Activated effector memory CD4-positive, alpha-beta T cell treated with Interleukin-2 at 50 U/mL for 16 hours (primary cell): ENCODE measurements at places on chromosomes 4 and X.

DNA sequence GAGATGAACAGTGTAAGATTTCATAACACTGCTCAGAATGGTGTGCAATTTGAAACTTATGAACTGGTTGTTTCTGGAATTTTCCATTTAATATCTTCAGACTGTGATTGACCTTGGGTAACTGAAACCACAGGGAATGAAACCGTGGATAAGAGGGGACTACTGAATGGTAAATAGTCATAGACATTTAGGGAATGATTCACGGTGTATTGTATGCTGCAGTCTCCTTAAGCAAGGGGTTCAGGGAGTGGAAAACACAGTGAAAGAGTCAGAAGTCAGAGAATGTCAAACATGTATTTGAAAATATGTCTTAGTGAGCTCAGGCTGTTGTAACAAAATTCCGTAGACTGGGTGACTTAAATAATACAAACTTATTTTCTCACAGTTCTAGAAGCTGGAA, 398.2 kb upstream of the DIPK2B start:
- no peak for DNase-seq

DNA sequence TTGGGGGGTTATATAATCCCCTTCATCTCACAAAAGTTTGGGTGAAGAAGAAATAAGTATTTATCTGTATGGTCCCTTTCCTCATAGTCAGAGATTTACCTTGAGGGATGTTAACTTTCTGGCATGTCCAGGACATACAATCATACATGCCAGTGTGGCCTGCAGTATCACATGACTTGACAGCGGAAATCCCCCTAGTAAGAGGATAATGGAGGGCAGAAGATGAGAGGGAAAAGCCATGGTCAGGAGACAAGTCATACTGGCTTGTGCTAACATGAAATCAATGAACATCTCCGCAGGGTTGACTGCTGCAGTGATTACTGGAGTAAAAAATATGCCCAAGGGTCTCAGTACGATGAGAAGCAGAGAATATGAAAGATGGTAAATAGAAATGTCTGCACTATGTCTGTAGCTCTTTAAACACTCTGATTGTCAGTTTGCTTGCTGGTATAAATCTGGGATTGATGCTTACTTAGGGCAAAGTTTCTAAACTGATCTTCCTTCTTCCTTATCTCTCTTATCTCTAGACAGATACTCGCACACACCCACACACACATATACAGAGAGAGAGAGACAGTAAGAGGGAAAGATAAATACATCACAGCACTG, 1385.6 kb upstream of the ADGRL3 start:
- no peak for DNase-seq

DNA sequence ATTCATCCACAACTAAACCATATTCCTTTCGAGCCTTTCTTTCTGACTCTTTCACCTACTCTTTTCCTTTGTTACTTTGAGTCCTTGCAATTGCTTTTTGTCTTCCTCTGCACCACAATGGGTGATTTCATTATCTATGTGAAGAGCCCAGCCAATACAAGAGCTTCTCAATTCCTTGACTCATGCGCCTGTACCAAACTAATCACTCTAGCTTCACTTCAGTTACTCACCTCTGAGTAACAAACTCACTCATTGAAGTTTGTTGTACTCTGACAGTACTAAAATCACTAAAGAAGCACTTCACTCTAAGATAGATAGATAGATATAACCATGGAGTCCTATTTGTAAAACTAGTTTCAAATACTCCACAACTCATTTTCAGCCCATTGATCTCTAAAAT, 191.7 kb upstream of the EPHA5 start:
- no peak for DNase-seq

GRCh38 chr4:98572697-98573096, 85.7 kb downstream of the TSPAN5 start:
- DNase-seq: no peak

DNA sequence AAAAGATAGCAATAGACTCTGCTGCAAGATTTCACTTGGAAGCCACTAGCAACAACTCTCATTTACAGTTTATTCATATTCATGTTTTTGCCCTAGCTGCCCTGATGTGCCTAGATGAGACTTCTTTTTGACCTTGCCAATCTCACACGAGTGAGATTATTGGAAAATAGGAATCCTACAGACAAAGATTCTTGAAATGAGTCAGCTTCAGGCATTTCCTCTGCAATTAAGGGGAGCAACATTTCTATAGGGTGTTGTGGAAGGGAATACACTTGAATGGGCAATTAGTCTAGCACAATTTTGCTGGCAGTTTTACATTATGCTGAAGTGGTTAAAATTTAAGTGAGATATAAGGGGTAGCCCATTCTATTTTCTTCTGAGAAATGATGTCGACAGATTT, 217.0 kb upstream of the FAT4 start:
- no peak for DNase-seq

GRCh38 chr4:177190995-177191580, 118.6 kb upstream of the NEIL3 start:
- no peak for DNase-seq

DNA sequence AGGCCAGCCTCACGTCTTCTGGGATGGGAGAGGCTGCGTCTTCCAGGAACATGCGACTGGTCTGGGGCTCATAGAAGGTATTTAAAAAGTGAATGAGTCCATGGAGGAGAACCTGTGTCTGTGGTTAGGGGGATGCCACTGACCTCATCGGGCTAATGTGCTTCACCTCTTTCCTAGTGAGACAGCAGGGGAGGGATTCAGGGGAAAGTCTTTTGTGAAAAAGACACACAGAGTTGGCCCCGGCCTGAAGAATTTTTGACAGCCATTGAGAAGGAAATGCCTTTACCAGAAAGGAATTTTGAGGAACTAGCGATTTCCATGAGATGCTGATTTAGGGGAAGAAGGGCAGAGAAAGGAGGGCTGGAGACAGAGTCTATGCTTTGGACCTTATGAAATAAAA, 11.0 kb upstream of the C4orf50 start:
- DNase-seq: no peak

DNA sequence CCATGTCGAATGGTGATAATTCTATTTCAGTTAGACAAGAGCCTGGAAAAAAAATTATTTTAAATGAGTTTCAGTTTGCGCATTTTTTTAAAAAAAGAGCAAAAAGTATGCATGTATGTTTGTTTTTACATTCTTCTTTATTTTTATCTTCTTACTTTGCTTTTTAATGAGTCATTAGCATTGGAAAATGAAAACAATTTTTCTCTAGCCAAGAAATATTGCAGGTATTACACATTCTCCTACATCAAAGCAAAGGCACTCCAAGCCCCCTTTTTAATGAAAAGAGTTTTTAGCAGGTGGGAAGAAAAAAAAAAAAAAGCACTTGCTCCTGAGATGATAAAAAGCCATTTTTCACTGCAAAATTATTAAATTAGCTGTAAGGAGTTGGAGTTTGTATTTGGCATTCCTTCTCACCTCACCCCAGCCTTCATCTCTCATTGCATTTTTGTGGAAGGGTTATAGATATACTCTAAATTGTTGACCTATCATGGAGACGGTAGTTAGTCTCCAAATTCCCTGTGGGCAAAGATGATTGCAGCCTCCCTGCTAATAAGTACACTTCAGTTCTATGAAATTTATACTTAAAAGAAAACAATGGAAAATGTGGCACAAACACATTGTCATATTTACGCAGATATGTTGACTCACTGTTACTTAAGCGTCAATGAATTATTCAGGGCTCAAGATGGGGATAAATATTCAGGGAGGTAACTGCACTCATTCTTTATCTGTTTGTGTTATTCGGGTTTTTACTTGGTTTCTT, 43.8 kb downstream of the PALLD start:
- DNase-seq: no peak

DNA sequence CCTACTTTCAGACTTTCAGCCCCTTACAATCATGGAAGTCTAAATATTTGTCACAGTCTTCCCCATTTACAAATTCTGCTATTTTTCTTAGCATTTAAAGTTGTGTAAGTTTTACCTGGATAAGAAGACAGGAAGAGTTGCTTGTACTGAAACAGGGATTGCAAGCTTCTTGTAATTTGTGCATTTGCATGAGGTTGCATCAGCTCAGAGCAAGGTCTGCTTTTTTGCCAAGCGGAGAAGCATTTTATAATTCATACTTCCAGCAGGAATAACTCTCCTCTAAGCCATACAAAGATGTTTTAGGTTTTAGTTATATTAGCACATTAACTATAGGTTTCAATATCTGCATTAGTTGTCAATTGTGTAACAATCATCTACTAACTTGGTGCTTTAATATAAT, 922.0 kb upstream of the PABPC4L start:
- no peak for DNase-seq

DNA sequence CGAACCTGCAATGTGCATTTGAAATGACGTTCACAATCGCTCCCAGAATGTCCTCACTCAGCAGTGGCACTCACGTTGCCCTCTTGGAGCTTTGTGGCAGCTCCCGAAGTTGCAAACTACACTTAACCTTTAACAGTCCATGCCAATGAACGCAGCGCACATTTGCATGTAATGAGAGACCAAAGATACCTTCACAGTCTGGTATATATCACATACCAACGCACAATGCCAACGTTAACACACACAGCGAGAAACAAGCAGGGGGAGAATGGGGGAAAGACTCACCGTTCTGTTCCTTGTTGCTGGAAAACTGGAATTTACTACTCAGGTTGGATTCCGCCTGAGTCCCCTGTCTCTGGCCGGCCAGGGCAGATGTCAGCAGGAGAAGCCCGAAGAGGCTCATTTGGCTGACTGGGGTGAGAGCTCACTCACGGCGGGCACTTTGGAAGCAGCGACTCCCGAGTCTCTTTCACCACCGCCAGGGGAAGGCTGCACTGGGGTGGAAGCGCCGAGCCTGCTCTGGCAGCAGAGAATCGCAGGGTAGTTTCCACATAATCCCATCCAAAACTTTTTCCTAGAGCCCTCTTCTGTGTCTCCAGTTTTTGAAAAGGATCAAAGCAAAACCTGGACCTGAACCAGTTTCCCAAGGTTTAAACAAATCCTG, 966 bp downstream of the PDGFC start:
- no peak for DNase-seq

DNA sequence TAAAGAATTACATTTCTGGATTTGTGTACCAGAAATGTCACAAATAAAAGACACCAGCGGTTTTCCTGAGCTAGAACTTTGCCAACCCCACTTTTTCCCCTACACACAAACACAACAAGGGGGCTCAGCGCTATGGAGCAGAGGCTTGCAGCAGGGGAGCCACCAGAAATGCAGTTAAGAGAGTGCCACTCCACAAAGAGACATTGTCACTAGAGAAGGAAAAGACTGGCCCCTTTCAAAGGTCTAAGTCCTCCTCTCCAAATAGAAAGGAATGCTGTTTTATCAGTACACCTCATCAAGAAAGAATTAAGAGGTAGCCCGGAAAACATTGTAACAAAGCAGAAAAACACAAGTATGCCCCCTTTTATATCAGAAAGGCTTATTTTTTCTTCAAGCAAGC, 419.5 kb downstream of the HNRNPD start:
- DNase-seq: no peak

- no peak for DNase-seq
Observed at GRCh38 chrX:128961290-128961689, 562.0 kb downstream of the SMARCA1 start.

- DNase-seq: no peak
Observed at GRCh38 chr4:125323654-125324053, 8.9 kb downstream of the FAT4 start.

GRCh38 chrX:29478336-29479069, 736.9 kb upstream of the MAGEB2 start:
- DNase-seq: no peak

DNA sequence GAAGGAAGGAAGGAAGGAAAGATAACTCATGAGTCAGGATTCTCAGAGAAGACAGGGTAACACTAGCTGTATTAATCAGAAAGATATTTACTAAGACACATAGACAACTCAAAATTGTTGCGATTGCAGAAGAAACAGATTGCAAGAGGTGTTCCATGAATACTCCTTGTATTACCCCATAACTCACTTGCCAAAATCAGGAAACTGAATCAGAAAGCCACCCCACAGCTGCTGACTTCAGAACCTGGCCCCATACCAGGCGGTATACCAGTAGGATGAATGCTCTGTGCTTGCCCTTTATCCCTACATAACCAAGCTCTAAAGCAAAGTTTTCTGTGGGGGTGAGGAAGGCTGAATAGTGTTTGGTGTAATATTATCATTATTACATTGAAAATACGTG, 468.5 kb downstream of the IQCM start:
- DNase-seq: no peak
